ENCODE measurements at places on chromosomes 11 and 22. TPM values are rescaled to one million over a fixed set of nuclear protein-coding genes. Genes with fewer than 3 reads are reported as not detected.

The OR2D2 gene
- not detected for total RNA-seq

The ZNF70 gene
- total RNA-seq = 1.9 TPM

The SLC17A6 gene
- not detected for total RNA-seq

The OOSP3 gene
- total RNA-seq = not detected

The CCDC73 gene
- total RNA-seq = not detected

The XNDC1N gene
- total RNA-seq = 16.6 TPM

The OR9G4 gene
- total RNA-seq = not detected

The MAPK11 gene
- total RNA-seq = 14.4 TPM

The RASD2 gene
- total RNA-seq = 0.67 TPM

The PRG3 gene
- not detected for total RNA-seq

The SAA2 gene
- total RNA-seq = not detected

The PLET1 gene
- total RNA-seq = not detected

The ZBTB44 gene
- 47.7 TPM for total RNA-seq

The GTSE1 gene
- 0.57 TPM for total RNA-seq

The H19 gene
- total RNA-seq = not detected

The HORMAD2 gene
- total RNA-seq = not detected

The EFCAB6 gene
- total RNA-seq = not detected

The OR52N4 gene
- total RNA-seq = 1.3 TPM

The OTOG gene
- total RNA-seq = not detected

DNA sequence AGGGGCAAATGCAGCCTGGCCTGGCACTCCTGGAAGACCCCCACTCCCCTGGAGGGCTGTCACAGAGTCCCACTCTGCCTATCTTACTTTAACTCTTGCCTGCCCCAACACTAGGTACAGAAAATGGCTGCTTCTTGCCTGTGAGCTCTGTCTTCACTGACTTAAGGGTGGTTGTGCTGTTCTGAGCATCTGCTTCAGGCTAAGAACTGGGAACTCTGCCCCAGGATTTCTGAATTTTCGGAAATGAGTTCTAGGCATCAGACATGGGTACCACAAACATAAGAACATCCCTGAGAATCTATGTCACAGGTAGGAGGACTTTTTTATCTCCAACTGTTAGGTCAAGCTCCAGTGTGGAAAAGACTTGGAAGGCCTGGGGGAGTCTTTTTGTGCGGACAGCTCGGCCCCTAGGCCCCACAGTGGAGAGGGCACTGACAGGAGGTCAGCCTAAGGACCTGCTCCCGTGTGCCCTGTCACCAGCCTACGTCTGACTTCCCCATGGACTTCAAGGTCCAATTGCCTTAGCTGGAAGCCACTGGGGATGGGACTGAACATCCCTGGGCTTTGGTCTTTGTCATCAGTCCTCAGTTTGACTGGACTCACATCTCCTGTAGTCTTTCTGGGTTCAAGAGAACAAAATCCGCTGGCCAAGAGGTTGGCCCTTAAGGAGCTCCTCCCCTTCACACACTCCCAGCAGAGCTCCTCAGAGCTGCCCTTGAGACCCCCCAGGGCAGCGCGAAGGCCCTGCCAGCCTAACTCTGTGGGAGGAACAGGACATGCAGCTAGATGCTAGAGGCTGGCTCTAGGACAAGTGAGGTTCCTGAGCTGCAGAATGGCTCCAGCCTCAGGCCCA, 31.9 kb downstream of the PPP2R1B start:
- no peak for DNase-seq

- DNase-seq = no peak
Measured at GRCh38 chr11:125376117-125376516, 119.9 kb downstream of the FEZ1 start.

GRCh38 chr11:1072116-1072820, 2.4 kb upstream of the MUC2 start:
- DNase-seq = peak; percentile 1

- no peak for DNase-seq
Measured at GRCh38 chr22:16961477-16962186, 46.4 kb downstream of the GAB4 start.

DNA sequence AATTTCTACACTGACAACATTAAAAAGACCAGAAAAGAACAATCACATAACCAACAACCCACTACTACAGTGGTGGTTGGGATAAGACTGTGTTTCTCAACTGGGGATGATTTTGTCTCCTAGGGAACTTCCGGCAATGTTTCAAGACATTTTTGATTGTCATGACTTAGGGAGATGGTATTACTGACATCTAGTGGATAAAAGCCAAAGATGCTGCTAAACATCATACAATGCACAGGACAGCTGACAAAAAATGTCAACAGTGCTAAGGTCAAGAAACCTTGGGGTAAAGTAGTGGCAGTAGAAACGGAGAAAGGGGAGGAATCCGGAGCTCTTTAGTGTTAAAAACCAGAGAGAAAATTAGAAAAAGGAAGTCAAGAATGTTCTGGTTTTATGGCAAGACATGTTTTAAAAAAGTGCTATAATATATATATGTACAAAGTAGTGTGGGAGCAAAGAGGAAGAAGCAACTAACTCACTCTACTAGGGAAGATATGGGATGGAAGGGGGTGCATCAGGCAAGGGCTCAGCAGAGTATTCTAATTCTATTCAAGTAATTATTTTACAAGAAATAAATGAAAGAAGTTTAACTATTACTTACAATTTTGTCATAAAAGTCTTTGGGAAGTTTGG, 37.2 kb downstream of the CKAP5 start:
- DNase-seq = no peak

- peak; percentile 51 for DNase-seq
Measured at GRCh38 chr11:75768112-75768908, at the start of gene DGAT2. DGAT2 (plus strand) TSS chr11:75768778; CDS start chr11:75768992, 214 bp downstream.

DNA sequence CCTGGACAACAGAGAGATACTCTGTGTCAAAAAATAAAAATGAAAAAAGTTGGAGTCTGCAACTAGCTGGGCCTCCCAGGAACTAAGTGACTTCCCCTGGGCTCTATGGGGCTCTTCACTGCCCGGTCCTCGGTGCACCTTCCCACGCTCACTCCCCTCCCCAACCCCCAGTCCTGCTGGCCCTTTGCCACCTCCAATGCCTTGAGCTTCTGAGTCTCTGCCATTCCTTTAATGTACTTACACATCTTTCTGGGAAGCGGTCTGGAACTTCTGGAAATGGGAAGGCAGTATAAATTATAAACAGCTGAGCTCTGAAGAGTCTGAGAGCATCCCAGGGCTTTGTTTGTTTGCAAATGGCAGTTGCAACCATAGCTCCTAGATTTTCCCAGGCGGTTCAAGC, 5.9 kb upstream of the BATF2 start:
- DNase-seq = no peak

DNA sequence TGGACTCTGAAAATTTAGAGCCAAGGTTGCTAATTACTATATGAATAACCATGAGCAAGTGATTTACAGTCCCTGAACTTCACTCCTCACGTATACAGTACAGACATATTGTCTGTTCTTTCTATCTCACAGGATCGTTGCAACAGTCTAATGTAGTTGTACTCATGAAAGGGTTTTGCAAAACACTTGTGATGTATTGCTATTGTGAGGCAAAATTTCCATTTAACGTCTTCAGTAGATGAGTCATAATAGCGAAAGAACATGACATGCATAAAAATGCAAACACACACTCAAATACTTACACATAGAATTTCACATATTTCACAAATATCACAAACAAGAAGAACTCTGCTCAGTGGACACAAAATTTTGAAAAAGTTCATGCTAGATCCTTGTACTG, 134.6 kb upstream of the TRPC6 start:
- no peak for DNase-seq

GRCh38 chr11:1873048-1873812, 18.5 kb downstream of the PRR33 start:
- no peak for DNase-seq

DNA sequence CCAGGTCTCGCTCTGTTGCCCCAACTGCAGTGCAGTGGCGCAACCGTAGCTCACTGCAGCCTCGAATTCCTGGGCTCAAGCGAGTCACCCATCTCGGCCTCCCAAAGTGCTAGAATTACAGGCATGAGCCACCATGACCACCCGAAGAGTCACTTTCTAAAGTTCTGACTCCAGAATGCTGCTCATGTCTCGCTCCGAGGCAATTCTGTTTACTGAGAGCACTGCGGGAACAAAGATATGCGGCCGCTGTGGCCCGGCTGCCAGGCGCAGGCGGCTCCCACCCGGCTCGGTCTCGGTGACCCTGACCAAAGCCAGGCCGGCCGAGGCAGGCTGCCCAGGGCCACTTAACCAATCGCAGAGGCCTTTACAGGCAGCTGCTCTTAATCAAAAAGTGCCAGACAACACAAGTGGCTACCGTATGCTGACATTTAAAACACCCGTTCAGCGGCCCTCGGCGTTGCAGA, 78.7 kb downstream of the PHF21B start:
- DNase-seq = no peak

- no peak for DNase-seq
Measured at GRCh38 chr11:84140386-84141169, 854.4 kb upstream of the CCDC90B start.

- DNase-seq = no peak
Measured at GRCh38 chr22:49685686-49686085, 142.0 kb downstream of the BRD1 start.

DNA sequence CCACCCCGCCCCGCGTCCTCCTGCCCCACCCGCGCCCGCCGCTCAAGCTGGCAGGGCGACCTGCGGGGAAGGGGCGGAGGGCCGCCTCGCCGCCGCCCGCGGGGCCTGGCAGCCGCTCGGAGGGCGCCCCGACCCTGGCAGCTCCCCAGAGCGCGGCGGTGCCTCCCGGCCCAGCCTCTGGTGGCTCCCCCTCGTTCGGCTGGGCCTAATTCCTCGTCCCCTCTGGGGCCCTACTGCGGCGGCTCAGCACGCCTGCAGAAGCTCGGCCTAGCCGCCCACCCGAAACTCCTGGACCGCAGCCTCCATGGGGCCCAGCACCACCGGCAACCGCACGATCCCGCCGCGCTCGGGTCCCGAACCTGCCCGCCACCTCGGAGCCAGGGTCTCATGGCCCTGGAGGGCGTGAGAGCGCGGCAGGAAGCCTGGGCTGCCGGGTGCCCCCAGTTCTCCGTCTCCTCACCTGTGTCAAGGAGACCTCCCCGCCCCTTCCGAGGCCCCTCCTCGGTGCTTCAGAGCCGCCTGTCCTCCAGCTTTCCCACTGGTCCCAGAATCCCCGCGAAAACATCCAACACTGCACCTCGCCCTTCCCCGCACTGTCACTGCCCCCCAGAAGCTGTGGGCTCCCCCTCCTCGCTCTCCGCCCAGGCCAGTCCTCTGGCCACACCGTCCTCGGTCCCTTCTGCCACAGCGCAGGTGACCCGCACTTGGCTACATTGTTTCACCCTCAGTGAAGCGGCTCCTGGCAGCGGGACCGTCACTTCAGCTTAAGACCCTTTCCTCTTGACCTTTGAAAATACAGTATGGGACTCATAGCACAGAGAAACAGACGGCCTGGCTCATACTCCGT, 613 bp upstream of the GSC2 start:
- no peak for DNase-seq

DNA sequence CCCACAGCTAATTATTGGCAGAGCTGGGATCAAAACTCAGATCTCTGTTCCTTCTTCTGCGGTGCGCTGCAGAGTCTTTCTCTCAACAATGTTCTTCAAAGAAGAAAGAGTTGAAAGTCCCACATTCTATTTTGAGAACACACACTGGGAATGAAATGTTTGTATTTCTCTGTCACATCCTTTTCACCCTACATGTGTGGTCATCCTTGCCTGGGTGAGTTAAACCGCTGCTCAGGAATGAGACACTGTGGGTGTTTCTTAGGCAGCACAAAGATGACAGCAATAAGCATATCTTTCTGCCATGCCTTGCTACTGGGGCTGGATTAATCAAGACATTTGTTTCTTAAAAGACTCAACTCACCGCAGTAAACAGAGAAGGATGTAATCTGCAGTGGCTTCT, 222.6 kb downstream of the LARGE1 start:
- DNase-seq = no peak

DNA sequence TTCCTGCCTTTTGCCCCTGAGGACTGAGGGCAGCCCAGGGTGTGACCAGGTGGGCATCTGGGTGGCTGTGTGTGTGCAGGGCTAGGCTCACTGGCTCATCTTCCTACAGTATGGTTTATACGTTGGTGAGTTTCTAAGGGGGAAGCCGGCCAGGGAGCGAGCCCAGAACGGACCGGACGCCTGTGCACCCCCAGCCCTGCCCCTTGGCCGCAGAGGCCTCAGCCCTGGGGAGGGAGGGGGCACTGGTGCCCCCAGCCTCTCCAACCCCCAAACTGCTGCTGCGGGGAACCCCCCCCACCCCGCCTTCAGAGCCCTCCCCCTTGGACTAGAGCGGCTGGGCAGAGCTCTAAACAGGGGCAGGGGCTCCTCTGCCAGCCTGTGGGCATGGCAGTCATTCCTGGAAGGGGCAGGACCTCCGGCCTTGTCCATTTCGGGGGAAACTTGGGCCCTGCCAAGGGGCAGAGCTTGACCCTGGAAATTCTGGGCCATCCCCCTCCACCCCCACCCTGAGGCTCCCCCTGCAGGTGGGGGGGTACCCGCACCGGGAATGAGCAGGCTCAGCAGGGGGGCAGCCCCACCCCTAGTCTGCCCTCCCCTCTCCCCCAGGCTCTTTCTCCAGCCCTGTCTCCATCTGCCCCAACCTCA, 5.4 kb downstream of the YIF1A start:
- no peak for DNase-seq

DNA sequence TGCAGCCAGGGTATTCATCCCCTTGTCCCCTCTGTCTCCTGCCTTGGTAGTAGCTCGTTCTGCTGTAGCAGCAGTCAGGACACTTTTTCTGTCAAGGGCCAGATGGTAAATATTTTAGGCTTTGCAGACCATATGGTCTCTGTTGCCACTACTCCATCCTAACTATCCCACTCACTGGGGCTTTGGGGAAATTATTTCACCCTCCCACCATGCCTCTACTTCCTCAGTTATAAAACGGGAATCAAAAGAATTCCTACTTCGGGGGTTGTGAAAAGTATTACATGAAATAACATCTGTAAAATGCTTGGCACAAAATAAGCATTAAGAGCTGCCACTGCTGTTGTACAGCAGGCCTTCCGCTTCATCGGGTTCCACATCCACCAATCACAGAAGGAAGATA, 89.9 kb upstream of the LDLRAD3 start:
- DNase-seq = no peak

GRCh38 chr11:62611705-62612365, 740 bp downstream of the EML3 start:
- no peak for DNase-seq

DNA sequence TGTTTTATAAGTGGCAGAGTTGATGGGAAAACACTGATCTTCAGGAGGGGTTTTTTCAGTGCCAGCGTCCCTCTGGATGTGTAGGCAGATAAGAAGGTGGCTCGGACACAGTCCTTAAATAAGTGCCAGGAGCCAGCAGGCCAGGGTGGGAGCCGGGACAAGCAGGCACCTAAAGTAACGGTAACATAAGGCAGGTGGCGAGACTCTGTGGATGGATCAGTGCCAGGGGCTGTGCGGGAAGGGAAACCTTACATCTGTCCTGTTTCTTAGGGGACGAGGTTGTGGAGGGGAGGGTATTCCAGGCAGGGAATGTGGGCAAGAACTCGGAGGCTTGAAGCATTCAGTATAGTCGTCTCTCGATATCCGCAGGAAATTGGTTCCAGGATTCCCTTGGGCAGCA, 15.9 kb downstream of the BCR start:
- DNase-seq = no peak

- DNase-seq = peak; percentile 17
Measured at GRCh38 chr11:60334005-60334620, 7.1 kb downstream of the MS4A6E start.

- no peak for DNase-seq
Measured at GRCh38 chr11:116742104-116742503, 30.7 kb downstream of the BUD13 start.

- no peak for DNase-seq
Measured at GRCh38 chr11:34665077-34665835, 44.4 kb downstream of the EHF start.

- no peak for DNase-seq
Measured at GRCh38 chr11:91698845-91699244, 525.8 kb upstream of the FAT3 start.

- DNase-seq = no peak
Measured at GRCh38 chr11:77208535-77208934, 80.5 kb downstream of the MYO7A start.

Measured in T-helper 17 cell (primary cell).